ENCODE measurements at places on chromosomes 3 and 15.

GRCh38 chr3:123140550-123140949 is 61.2 kb upstream of the SEC22A start:
- DNase-seq, result no peak

DNA sequence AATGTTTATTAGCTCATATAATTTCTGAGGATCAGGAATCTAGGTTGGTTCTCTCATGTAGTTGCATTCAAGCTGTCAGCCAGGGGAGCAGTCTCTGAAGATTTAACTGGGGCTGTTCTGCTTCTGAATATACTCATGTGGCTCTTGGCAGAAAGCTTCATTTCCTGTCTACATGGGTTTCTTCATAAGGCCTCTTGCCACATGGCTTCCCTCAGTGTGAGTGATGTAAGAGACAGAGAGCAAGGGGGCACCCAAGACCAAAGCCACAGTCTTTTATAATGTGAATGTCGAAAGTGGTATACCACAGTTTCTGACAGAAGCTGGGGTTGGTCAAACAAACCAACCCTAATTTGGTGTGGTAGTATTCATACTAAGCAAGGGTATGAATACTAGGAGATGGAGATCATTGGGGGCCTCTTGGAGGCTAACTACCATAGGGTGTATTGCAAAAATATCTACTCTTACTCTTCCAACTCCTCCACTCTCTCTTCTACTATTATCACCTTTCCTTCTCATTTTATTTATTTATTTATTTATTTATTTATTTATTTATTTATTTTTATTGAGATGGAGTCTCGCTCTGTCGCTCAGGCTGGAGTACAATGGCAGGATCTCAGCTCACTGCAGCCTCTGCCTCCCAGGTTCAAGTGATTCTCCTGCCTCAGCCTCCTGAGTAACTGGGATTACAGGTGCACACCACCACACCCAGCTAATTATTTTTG is 123.8 kb downstream of the B3GALNT1 start:
- DNase-seq, result no peak

- DNase-seq, result no peak
These were observed 7.4 kb downstream of the ZNF589 start for GRCh38 chr3:48248095-48248850.

DNA sequence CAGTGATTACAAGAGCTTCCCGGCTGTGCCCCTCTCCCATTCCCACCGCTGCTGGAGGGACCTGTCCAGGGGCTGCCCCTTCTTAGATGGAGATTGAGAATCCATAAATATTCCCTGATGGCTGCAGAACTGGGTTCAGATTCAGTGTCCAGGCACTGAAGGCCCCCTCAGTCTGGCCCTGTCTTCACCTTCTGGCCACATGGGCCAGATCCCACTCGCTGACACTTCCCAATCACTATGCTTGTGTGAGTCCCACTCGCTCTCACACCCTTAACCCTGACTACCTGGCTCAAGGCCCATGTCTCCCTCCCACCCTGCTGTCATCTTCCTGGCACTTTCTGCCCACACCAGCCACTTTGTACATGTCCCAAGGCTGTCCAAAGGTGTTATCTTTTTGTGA is 15.5 kb upstream of the MRPS22 start:
- DNase-seq, result no peak

GRCh38 chr3:73324203-73325155 is 263.0 kb downstream of the EBLN2 start:
- DNase-seq, result no peak

DNA sequence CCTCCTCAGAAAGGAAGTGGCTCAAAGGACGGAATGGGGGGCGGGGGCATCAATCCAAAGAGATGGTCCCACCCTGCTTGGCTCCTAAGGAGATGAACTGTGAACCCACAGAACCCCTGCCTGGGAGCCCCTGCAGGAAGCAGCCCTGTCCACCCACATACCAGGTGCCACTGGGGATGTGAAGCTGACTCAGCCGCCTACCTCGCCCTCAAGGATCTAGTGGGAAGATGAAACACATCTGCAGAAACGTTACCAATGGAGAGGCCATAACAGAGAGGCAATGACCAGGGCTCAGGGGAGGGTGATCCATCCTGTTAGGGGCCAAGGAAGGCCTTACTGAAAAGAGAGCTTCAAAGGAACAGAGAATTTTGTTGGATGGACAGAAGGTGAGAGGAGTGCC is 35.1 kb downstream of the EAF1 start:
- DNase-seq, result no peak

DNA sequence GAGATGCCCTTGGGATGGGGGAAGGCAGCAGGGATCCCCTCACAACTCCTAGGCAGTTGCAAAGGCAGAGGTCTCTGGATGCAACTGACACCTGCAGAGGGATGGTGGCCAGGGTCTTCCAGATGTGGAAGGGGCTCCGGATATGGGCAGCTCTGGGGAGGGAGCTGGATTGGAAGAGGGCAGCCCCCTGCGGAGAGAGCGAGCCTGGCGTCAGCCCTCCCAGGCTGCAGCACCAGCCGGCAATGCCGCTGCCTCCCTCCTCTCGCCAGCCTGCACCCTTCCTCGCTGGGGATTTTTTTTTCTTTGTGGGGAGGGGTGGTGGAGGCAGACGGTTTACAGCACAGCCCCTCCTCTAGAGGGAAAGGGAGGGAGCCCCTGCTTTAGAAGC is 1.6 kb downstream of the INSYN1 start:
- no peak for DNase-seq

- no peak for DNase-seq
These were observed 4.4 kb downstream of the ITIH3 start for GRCh38 chr3:52798978-52799476.

- no peak for DNase-seq
These were observed 128.8 kb upstream of the AADACL2 start for GRCh38 chr3:151604891-151605290.

DNA sequence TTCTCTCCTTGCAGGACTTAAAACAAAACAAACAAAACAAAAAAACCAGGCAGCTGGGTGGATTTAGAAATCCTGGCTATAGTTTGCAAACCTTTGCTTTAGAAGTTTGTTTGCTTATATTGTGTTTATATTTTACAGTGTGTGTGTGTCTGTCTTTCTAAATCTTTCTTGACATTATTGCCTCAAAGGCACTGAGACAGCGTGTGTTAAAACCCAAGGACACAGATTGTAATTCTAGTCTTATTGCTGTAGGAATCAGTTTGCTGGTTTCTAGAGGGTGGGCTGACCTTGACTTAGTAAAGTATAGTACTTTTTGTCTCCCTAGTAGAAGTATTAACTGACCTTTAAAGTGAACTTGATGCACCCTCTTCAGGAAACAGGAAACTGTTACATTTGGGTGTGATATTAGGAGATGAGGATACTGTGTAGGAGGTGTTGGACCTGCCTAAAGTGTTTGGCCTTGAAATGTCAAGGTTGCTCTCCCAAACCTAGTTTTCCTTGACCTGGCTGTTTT is 71.0 kb downstream of the TCF12 start:
- DNase-seq, result no peak

- no peak for DNase-seq
These were observed 504.7 kb upstream of the PROK2 start for GRCh38 chr3:72289692-72290071.

GRCh38 chr3:122800706-122801237 is 5.9 kb downstream of the SLC49A4 start:
- DNase-seq, result no peak

GRCh38 chr3:124760601-124761000 is 30.3 kb downstream of the UMPS start:
- DNase-seq, result no peak

DNA sequence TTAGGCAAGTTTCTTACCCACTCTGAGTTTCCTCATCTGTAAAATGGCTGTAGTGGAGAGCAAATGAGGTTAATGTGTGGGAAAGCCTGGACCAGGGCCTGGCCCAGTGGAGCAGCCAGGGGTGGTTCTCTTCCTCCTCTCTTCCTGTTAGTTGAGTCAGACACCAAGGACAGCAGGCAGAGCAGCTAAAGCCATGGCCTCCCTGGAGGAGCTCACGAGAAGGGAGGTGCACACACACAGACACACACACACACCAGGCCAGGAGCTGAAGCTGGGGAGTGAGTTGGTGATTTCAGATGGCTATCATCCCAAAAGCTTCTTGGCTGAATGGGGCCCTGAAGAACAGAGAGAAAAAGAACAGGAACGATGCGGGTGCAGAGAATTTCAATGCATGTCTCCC is 33.2 kb upstream of the TSPAN3 start:
- no peak for DNase-seq

DNA sequence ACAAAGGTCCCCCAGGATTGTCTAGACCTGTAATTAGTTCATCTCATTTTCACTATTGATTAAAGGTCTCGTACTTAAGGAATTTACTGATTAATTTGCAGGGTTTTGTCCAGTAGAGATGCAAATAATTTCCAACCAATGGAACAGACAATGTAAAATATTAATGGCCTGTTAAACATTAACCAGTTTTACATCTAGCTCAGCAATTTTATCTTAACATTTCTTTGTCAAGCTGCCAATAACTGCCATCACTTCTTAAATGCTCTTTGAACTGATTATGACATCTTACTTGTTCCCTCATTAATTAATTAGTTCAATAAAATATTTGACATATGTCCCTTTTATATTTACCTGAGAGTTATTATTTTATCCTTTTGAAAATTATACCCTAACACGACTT is 9.4 kb upstream of the STRIT1 start:
- DNase-seq, result no peak

- DNase-seq, result no peak
These were observed 342.3 kb upstream of the CFAP20DC start for GRCh38 chr3:59392116-59392515.

GRCh38 chr3:17352620-17353019 is 389.8 kb downstream of the TBC1D5 start:
- no peak for DNase-seq

GRCh38 chr3:100107221-100107814 is 7.0 kb downstream of the FILIP1L start:
- DNase-seq, result no peak

DNA sequence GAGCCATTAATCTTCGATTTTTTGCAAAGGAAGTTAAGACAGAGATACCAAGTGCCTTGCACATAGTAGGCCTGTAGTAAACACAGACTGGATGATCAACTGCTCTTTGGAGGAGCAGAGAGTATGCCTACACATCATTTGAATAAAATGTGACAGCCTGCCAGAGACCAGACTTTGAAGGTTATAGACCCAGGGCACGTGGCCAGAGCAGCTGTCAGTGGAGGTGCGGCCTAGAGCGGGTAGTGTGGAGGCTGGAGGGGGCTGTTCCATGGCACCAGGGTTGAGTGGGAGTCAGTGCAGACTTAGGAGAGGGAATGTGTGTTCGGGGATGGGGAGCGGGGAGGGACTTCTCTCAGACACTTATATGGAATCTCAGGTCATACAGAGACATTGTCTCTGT is 80.8 kb downstream of the SMAD3 start:
- no peak for DNase-seq

DNA sequence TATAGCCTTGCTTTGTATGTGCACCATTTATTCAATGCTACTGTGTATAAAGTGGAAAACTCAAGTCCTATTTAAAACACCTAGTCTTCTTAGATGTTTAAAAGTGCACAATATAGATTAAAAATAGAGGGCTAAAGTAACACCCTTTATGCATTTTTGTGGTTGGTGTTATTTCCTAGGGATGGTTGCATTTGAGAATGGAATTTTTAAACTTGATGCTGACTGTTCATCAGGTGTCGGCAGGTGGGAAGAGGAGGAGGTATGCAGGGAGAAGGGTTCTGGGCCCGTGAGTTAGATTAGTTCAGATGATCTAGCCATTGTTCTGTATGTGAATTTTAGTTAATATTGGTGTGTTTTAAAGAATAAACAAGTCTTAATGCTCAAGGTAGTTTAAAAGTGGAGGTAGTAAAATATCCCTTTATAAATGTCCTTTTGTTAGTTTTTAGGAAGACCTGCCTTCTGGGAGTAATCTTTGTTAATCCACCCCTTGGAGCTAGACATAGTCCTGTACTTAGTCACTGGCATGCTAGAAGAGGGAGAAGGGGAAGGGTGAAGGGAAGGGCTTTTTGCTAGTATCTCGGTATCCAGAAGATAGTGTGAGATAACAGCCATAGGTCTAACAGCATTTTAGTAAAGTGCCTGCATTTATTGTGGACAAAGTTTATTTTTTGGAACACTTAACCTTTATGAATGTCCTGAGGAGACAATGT is 8.1 kb upstream of the SRPRB start:
- DNase-seq, result no peak

GRCh38 chr3:82643948-82644347 is 882.5 kb upstream of the GBE1 start:
- DNase-seq, result no peak

GRCh38 chr15:75695220-75695619 is 17.4 kb downstream of the CSPG4 start:
- DNase-seq, result no peak

DNA sequence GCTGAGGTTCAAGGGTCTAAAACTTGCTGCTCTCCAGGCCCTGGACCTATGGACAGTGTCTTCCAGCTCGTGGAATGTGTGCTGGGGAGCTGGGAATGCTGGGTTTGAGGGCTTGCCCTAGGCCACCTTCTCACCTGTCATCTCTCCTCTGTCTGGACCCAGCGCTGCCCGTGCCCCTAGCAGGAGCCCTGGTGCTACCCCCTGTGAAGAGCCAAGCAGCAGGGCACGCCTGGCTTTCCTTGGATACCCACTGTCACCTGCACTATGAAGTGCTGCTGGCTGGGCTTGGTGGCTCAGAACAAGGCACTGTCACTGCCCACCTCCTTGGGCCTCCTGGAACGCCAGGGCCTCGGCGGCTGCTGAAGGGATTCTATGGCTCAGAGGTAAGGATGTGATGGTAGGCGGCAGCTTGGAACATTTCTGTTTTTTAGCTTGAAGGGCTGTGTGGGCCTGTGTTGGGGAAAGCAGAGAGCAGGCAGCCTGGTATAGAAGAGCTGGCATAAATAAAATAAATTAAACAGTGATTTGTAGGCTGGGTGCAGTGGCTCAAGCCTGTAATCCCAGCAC is 5.1 kb downstream of the CHRD start:
- no peak for DNase-seq

DNA sequence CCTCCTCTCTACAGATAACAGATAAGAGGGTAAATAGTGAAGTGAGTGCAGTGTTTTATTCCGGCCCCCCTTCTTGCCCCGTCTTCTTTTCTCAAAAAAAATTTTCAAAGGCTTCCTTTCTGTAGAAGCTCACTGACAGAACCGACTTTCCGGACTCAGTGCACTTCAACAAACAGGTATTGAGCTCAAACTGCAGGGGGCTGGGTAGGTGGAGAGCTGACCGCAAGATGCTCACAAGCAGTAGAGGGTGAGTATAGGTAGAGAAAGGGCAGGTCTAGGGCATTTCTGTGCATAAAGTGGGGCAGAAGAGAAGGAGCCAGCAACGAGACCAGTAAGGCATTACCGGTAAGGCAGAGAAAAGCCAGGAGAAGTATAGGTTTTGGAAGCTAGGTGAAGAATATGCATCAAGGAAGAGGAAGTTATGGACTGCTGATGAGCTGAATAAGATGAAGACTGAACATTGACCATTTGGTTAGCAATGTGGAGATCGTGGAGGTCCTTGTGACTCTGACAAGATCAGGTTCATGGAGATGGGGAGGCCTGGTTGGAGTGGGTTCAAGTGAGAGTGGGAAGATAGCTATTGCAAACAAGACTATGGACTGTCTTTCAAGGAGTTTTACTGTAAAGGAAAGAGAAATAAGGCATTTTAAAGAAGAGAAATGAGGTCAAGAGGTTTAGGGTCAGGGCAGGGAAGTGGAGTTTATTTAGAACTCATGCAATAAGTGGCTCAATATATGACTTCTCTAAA is 97.4 kb downstream of the ST6GAL1 start:
- DNase-seq, result no peak

All from non-pigmented ciliary epithelial cell (primary cell).